ENCODE measurements at places on chromosomes 11 and 22. TPM values are rescaled to one million over a fixed set of nuclear protein-coding genes. Genes with fewer than 3 reads are reported as not detected.

Gene SNX32
- polyA plus RNA-seq = 1.4 TPM

Gene CALCA
- polyA plus RNA-seq = 0.73 TPM

Gene MEI1
- 0.38 TPM for polyA plus RNA-seq

Gene GRK2
- 49.7 TPM for polyA plus RNA-seq

Gene ADM2
- 3.3 TPM for polyA plus RNA-seq

Gene IGLL1
- polyA plus RNA-seq = not detected

Gene SLC6A5
- polyA plus RNA-seq = not detected

Gene KCNK4
- polyA plus RNA-seq = not detected

Gene PLA2G3
- polyA plus RNA-seq = 18.1 TPM

Gene MLC1
- 0.17 TPM for polyA plus RNA-seq

Gene ZP1
- 0.16 TPM for polyA plus RNA-seq

Gene APOBEC3B
- polyA plus RNA-seq = 43.3 TPM

Gene C22orf42
- polyA plus RNA-seq = 0.25 TPM

Gene OR52I2
- polyA plus RNA-seq = not detected

Gene GAL
- polyA plus RNA-seq = 81.8 TPM

Gene PKNOX2
- 2.5 TPM for polyA plus RNA-seq

Gene INS
- polyA plus RNA-seq = not detected

Gene MRGPRX3
- not detected for polyA plus RNA-seq

Gene CPSF7
- polyA plus RNA-seq = 192 TPM

Gene NCF4
- 0.20 TPM for polyA plus RNA-seq

Gene MRGPRD
- polyA plus RNA-seq = not detected

Gene TMEM45B
- 0.08 TPM for polyA plus RNA-seq

Gene SPON1
- polyA plus RNA-seq = 1.5 TPM

Gene TBX1
- polyA plus RNA-seq = not detected

Gene TENM4
- polyA plus RNA-seq = 5.8 TPM

Gene LRRC32
- polyA plus RNA-seq = 1.9 TPM

Gene SOX6
- 0.09 TPM for polyA plus RNA-seq

Gene TPBGL
- 0.25 TPM for polyA plus RNA-seq

Gene KIRREL3
- polyA plus RNA-seq = 0.46 TPM

Gene NUCB2
- 9.0 TPM for polyA plus RNA-seq

Gene OR2AG1
- not detected for polyA plus RNA-seq

Gene CD3E
- 0.05 TPM for polyA plus RNA-seq

Gene TMEM134
- polyA plus RNA-seq = 229 TPM

Gene HYLS1
- polyA plus RNA-seq = 5.1 TPM

Gene SLC22A6
- not detected for polyA plus RNA-seq

Gene TRIM64
- not detected for polyA plus RNA-seq

Gene PATE2
- not detected for polyA plus RNA-seq

Gene LRP4
- 11.0 TPM for polyA plus RNA-seq

Gene TRIM49
- not detected for polyA plus RNA-seq

Gene RFPL1
- not detected for polyA plus RNA-seq

Gene ACRV1
- not detected for polyA plus RNA-seq

Gene GPR83
- 0.30 TPM for polyA plus RNA-seq

Gene TRIM34
- polyA plus RNA-seq = 5.8 TPM

Gene BATF2
- polyA plus RNA-seq = 4.6 TPM

Gene PDGFB
- polyA plus RNA-seq = 5.5 TPM

Gene SCN3B
- polyA plus RNA-seq = 0.67 TPM

Gene SCN2B
- polyA plus RNA-seq = 0.14 TPM
